Stimulated activated CD4-positive, alpha-beta T cell treated with anti-CD3 and anti-CD28 coated beads, Interleukin-4, amount 100 ng/mL, for 4 hours (primary cell): ENCODE measurements at places on chromosomes 2 and 18.

DNA sequence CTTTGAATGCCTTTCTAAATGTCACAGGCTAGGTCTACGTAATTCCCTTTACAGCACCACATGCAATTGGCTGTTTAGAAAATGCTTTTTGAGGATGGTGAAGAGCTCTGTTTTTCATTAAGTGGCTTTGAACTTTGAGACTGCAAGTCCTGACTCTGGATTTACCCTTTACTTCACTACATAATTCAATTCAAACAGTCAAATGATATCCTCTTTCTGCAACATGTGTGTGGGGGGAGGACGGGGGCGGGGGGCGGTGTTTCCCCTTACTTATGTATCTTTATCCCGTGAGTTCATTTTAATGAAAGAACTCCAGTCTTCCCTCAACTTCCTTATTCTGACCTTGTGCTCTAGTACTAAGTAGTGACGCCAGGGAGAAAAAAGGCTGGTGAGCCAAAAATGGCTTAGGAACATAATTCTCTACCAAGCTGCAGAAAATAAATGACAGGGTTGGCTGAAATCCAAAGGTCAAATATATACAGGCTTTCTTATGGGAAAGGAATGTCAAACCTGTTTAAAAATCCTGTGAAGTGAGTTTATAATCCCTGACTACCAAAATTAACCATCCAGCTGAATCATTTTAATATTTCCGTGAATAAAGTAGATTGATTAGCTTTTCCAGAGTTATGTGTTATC lies 119.6 kb downstream of the SLC8A1 start:
- no peak for DNase-seq

DNA sequence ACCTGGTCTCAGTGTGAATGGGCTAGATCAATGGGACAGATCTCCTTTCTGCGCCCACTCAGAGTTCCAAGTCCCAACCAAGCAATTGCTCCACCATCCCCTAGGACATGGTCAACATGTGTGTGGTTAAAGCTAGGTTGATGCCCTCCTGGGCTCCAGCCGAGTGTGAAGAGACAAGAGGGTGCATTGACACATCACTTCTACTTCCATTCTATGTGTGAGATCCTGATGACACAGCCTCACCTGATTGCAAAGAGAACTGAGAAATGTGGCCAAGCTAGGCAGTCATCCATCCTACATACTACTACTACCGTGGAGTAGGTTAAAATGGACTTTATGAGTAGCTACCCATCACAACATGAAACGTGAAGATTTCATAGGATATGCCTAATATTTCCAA lies 106.8 kb downstream of the NCKAP5 start:
- no peak for DNase-seq

DNA sequence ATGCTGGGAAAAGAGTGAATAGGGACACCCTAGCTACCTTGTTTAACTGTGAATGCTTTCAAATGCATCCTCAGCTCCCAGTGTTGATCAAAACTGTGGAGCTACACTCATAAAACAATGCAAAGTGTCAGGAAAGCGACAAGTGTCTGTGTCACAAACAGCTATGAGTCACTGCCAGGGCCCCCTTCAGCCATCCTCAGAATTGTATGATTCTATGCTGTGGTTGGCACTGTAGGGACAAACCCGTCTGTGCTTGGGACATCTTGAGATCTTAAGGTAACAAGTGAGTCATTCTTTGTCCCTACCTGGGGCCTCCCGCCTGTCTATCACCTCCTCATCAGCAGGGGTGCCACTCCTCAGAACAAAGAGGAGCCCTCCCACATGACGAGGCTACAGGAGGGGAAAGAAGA lies 42.4 kb downstream of the KLF7 start:
- DNase-seq, result peak; percentile 58

DNA sequence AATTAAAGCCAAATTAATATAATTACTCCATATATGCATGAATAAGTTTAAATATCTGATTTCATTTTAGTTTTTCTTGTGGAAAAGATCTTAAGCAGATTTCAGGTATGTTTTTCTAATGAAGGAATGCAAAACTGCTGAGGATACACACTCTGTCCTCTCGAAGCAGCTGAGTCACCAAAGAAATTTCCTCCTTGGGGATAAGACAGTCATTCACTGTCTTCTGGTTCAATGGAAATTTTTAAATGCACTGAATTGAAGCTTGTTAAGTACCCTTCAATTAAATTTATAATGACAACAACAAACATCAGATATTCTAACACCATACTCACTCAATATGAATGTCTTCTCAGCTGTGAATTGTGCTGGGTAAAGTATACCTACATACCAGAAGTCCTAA lies 101.5 kb upstream of the DNER start:
- no peak for DNase-seq

- DNase-seq, result no peak
These were observed 15.7 kb downstream of the MSH6 start for GRCh38 chr2:47798631-47799030.

DNA sequence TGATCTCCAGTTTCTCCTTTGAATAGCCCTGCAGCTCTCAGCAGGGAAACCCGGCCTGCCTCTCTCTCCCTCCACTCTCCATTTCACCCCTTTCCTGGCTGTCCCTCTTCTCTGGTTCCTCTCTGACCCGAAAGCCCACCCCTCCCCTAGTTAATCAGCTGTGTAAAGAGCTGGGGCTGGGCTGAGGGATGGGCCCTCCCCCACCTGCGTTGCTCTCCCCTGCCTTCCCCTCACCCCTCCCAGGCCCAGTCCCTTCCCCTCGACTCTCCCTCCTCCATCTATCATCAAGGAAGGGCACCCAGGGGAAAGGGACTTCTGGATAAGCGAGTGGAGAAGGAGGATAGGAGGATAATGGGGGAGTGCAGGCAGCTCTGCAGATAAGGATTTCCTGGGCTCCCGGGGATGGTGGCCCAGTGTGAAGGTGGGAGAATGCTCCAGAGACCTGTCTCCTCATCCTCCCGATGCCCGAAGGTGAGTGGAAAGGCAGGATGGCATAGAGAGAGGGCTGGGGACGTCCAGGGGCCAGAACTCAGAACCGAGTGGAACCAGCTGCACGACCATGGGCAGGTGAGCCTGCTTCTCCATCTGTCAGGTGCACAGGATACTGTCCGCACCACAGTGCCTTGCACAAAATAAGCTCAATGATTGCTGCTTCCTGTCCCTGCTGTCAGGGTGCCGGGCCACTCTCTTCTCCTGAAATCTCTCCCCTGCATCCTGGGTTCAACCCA lies 12.0 kb downstream of the SLC30A3 start:
- no peak for DNase-seq

DNA sequence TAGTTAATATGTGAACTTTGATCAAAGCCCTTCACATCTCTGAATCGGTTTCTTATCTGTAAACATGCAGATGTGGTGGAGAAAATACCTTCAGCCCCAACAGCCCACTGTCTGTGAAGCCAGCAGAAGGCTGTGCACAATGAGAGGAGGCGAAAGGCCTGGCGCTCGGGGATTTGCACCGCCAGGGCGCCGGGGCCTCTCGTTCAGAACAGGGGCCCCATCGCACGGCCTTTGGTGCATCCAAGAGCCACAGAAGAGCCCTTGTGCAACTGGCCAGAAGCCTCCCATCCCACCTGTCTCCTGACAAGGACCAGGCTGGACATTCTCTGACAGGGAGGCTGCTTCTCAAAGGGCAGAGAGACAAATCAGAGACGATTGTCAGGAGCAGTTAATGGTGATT lies 407.2 kb upstream of the MYT1L start:
- no peak for DNase-seq

DNA sequence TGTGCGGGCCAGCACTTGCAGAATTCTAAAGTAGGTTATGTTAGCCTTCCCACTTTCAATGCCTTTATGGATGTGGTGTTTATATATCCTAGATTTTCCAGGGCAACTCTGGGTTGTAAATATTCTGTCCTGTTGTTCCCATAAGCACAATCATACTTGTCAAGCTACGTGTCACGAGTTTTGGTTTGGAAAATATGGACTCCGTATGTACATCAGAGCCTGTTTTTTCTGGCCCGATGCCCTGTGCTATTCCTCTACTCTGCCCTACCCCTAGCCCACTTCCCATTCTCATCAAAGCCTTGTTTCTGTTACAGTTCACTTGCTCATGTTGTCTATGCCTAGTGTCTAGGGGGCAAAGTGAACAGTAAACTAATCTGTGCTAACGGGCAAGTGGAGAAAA lies 27.0 kb upstream of the ZEB2 start:
- DNase-seq, result no peak

GRCh38 chr2:181281206-181281832 lies 175.9 kb upstream of the ITGA4 start:
- DNase-seq, result no peak

- DNase-seq, result no peak
These were observed 32.9 kb downstream of the CD28 start for GRCh38 chr2:203739351-203739750.

- DNase-seq, result no peak
These were observed 12.2 kb downstream of the GREB1 start for GRCh38 chr2:11546072-11546471.

DNA sequence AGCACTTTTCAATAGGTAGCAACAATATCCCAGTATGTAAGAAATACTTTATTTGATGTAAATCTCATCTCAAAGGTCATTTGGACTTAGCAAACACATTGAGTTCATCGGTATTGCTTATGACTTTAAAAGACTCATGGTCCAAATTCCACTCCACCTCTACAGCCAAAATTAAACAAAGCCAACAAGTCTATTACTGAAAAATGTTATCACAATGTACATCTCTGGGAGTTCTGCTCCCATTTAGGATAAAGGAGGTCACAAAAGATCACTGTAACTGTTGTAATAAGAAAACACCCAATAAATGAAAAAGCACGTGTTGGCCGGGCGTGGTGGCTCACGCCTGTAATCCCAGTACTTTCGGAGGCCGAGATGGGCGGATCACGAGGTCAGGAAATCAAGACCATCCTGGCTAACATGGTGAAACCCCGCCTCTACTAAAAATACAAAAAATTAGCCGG lies 50.0 kb downstream of the ESCO1 start:
- no peak for DNase-seq

GRCh38 chr2:197001921-197002320 lies 75.4 kb upstream of the PGAP1 start:
- DNase-seq, result no peak

DNA sequence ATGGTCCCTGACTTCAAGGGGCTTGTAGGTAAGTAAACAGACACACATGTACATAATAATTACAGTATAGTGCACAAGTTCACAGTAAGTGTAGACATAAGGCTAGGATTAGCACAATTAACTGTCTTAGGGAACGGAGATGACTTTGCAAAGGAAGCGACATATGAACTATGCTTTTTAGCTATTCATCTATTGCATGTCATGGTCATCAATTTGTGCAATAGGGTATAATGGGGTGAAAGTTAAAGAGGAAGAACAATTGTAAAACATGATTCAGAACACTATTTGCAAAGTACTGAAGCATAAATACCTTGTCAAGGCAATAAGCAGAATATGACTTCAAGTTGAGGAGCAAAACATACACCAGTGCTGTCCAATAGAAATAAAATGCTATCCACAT lies 112.3 kb upstream of the SLC8A1 start:
- no peak for DNase-seq

- DNase-seq, result no peak
These were observed 189.2 kb downstream of the NCKAP5 start for GRCh38 chr2:133378928-133379549.

DNA sequence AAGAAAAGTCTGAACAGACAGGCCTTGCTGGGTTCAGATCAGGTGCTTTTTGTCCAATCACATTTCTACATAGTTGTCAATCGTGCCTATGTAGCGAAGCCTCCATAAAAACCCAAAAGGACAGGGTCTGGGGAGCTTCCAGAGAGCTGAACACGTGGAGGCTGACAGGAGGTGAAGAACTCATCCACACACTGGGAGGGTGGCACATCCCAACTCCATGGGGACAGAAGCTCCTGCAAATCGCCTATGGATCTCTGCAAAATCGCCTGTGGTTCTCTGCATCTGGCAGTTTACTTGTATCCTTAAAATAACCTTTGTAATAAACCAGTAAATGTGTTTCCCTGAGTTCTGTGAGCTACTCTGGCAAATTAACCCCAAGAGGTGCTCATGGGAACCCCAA lies 12.4 kb downstream of the ALPK2 start:
- no peak for DNase-seq

DNA sequence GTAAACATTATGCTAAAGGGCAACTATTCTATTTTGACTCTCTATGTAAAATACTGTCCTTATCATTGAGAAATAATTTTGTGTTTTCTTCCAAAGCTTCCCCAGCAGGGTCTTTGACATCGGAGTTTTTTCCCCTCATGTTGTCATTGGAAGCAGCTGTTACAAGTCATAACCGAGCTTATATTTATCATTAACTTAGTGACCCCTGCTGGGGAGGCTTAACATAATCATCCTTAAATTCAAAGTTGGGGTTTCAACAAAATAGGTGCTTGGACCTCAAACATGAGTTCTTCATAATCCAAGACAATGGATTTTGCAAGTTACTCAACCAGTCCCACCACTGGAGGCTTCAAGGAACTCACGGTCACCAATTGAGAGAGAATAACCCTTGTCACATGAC lies 330.9 kb downstream of the DCC start:
- no peak for DNase-seq

DNA sequence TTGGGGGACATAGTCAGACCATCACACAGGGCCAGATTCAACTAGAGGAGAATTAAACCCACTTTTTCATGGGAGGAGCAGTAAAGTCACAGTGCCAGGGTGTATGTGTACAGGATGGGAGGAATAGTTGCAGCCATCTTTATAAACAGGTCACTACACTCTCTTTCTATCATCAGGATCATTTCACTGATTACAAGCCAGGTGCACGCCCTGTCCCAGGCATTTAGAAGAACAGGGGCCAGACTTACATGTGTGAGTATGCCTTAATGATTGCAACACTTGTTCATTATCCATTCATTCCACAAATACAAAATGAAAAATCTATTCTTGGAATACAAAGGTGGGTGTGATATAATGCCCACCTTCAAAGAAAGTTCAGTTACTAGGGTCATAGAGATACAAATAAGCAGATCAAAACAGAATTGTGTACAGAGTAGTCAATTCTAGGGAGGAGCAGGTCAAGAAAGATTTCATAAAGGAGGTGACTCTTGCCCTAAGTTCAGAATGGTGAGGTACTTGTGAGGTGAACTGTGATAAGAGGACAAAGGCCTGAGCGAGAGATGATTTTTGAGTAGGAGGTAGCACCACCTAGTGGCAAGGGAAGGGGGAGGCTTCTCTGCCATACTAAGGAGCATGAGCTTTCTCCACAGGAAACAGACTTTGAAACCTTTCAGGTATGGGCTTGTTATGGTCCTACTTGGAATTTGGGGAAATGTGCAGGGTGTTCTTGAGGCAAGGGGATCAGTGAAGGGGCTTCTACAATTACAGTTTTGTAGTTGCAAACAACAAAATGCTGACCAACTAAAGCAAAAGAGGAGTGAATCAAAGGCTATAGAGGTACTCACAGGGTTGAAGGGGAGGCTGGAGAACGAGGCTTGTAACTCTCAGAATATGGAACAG lies 156.3 kb downstream of the SUCLG1 start:
- no peak for DNase-seq

GRCh38 chr2:224103651-224104050 lies 64.6 kb upstream of the SERPINE2 start:
- no peak for DNase-seq

DNA sequence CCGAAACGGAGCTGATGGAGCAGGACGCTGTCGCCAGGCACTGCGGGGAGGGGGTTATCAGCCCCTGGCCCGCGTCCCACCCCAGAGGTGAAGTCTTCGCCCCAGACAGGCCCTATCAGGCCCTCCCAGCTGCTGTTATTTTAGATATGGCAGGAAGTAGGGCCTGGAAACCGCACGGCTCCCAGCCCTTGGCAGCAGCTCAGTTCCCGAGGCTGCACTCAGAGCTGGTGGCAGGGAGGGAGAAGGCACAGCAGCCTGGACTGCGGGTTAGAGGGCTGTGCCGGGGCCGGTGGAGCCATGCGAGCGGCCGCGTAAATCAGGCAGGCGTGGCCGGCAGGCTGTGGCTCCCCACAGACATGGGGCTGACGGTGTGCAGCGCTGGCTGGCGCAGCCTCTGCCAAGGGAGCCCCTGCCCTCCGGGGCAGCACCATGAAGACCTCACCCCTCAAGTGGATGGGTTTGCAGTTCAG lies 111.4 kb downstream of the NFATC1 start:
- no peak for DNase-seq
